Aorta (tissue), 5 donors: ENCODE measurements at places on chromosomes 3 and 15. TPM values are rescaled to one million over a fixed set of nuclear protein-coding genes. Genes with fewer than 3 reads are reported as not detected.

Gene LMAN1L
- 0.30 TPM for total RNA-seq

GRCh38 chr15:72112116-72112515, 5.8 kb downstream of the MYO9A start:
- H3K27ac ChIP-seq = no peak overlapping the region
- no peak overlapping the region for H3K4me3 ChIP-seq
- H3K36me3 ChIP-seq = no peaks in the 10 kb centered on the region

Gene MINDY2
- total RNA-seq = 46.3 TPM

Gene IGSF10
- 2.2 TPM for total RNA-seq

DNA sequence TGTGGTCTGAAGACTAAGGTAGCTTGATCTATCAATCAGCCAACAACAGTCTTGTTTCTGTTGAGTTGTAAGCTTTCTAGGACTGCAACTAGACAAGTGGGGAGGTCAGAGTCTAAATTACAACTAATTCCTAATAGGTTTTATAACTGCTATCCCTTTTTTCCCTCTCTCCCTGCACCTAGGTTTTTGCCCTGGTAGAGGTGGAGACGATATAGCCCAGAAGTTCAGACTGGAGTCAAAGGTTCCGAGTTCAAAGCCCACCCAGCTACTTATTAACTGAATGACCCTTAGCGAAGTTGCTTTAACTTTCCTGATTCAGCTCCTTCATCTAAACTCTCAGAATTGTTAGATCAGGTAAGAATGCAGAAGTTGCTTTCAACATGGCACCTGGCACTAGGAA, 100.6 kb downstream of the IGF2BP2 start:
- H3K27me3 ChIP-seq = no peaks in the 10 kb centered on the region
- H3K27ac ChIP-seq = no peak overlapping the region
- no peaks in the 10 kb centered on the region for H3K4me1 ChIP-seq
- no peak overlapping the region for H3K4me3 ChIP-seq

Gene CCDC9B
- 66.6 TPM for total RNA-seq

GRCh38 chr3:67635806-67636205, 18.6 kb downstream of the SUCLG2 start:
- H3K4me1 ChIP-seq = peaks cover 9% of the 10 kb centered on the region
- no peak overlapping the region for H3K27ac ChIP-seq
- DNase-seq = no peak
- no peaks in the 10 kb centered on the region for H3K36me3 ChIP-seq
- no peak overlapping the region for H3K4me3 ChIP-seq
- no peaks in the 10 kb centered on the region for H3K27me3 ChIP-seq

DNA sequence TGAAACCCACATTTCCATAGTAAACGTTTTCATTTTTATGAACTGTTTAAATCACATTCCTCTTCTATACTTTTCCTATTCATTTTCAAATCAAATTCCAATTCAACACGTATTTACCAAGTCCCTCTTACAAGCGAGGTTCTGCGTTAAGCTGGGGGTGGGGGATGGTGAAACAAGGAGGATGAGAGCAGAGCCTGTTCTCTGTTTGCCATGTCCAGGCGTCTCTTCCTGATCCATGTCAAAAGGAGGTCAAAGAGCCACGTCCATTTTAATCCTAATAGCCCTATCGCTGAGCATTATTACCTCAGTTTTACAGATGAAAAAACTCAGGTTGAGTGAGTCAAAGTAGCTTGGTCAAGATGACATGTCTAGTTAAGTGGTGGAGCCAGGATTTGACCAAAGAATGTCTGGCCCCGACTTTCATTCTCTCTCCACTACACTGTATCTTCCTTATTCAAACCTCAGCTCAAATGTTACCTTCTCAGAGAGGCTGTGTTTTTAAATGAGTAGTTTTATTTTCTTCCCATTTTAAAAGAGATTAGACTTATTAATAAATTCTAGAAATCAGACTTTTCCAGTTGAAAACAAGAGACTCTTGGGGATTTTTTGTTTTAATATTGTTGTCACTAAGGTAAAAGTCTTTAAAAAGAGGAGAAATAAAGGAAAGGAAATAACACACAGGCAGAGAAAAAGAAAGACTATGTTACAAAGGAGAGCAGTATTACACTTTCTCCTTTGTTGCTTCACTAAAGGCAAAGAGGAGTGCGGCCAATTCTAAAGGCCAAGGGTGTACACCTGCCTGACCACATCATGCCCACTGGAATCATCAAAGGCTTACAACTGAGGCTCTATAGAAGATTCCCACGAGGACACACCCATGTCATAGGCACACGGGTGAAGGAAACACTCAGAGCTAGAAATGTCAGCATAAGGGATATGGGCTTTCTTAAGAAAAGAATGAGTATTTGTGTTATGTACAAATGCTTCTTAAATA, 42.4 kb downstream of the MYO5A start:
- H3K4me1 ChIP-seq = no peaks in the 10 kb centered on the region
- no peaks in the 10 kb centered on the region for H3K27me3 ChIP-seq
- H3K36me3 ChIP-seq = no peaks in the 10 kb centered on the region
- H3K4me3 ChIP-seq = no peak overlapping the region
- no peak overlapping the region for H3K27ac ChIP-seq
- no peak for DNase-seq

- no peak overlapping the region for H3K27ac ChIP-seq
- no peak for DNase-seq
- H3K27me3 ChIP-seq = no peaks in the 10 kb centered on the region
- H3K36me3 ChIP-seq = no peaks in the 10 kb centered on the region
These were observed 194.6 kb downstream of the ADAMTSL3 start for GRCh38 chr15:83848315-83849050.

DNA sequence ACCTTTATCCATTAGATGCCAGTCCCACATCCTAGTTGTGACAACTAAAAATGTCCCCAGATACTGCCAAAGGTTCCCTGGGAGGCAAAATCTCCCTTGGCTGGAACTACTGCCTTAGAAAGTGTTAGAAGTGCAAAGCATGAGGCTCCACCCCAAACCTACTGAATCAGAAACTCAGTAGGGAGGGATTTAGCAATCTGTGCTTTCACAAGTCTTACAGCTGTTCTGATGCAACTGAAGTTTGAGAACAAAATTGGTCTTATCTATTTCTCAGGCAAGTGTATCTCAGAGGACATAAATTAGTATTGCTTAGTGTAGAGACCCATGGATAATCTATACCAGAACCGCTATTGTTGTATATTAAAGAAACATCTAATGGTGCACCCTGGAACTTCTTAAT, 70.2 kb downstream of the CLDN1 start:
- H3K27ac ChIP-seq = no peak overlapping the region
- H3K27me3 ChIP-seq = no peaks in the 10 kb centered on the region
- H3K4me3 ChIP-seq = no peak overlapping the region

GRCh38 chr15:65525622-65526021, 4.6 kb upstream of the HACD3 start:
- no peaks in the 10 kb centered on the region for H3K36me3 ChIP-seq
- no peaks in the 10 kb centered on the region for H3K4me1 ChIP-seq
- no peak for DNase-seq
- no peak overlapping the region for H3K27ac ChIP-seq
- no peaks in the 10 kb centered on the region for H3K27me3 ChIP-seq
- H3K4me3 ChIP-seq = no peak overlapping the region

GRCh38 chr3:24937228-24937627, 442.6 kb upstream of the THRB start:
- no peaks in the 10 kb centered on the region for H3K4me1 ChIP-seq
- DNase-seq = no peak
- no peak overlapping the region for H3K27ac ChIP-seq
- H3K4me3 ChIP-seq = no peak overlapping the region
- no peaks in the 10 kb centered on the region for H3K36me3 ChIP-seq
- no peaks in the 10 kb centered on the region for H3K27me3 ChIP-seq

GRCh38 chr3:127749787-127750225, 72.5 kb downstream of the MGLL start:
- no peaks in the 10 kb centered on the region for H3K27me3 ChIP-seq
- no peak overlapping the region for H3K27ac ChIP-seq
- peaks cover 11% of the 10 kb centered on the region for H3K4me1 ChIP-seq
- no peak for DNase-seq
